ENCODE measurements at places on chromosomes 7 and 10.

GRCh38 chr10:22580711-22581110 lies 133.7 kb downstream of the PIP4K2A start:
- DNase-seq = no peak

DNA sequence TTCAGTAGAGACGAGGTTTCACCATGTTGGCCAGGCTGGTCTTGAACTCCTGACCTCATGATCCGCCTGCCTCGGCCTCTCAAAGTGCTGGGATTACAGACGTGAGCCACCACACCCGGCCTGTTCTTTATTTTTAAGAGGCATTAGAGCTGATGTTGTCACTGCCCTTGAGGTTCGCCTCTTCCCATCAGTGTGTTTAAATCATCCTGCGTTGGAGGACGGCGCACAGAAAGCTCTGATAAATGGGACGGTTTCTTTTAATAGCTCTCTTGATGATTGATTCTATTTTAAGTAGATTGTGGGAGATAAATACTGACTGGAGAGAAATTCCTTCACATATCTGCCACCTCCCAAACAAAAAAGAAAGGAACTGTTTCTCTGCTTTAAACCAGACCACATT lies 29.0 kb downstream of the UPP1 start:
- no peak for DNase-seq

GRCh38 chr7:64886956-64887545 lies 16.0 kb upstream of the ZNF273 start:
- no peak for DNase-seq

- DNase-seq = no peak
Measured at GRCh38 chr10:123634221-123634620, 31.9 kb upstream of the GPR26 start.

Data from stimulated activated CD4-positive, alpha-beta T cell treated with anti-CD3 and anti-CD28 coated beads, Interleukin-4, amount 100 ng/mL, for 24 hours (primary cell).